ENCODE measurements at places on chromosomes 11 and 22. TPM values are rescaled to one million over a fixed set of nuclear protein-coding genes. Genes with fewer than 3 reads are reported as not detected.
A peak's percentile ranks its signal among the peaks of the same experiment; 100 is the strongest.

DNA sequence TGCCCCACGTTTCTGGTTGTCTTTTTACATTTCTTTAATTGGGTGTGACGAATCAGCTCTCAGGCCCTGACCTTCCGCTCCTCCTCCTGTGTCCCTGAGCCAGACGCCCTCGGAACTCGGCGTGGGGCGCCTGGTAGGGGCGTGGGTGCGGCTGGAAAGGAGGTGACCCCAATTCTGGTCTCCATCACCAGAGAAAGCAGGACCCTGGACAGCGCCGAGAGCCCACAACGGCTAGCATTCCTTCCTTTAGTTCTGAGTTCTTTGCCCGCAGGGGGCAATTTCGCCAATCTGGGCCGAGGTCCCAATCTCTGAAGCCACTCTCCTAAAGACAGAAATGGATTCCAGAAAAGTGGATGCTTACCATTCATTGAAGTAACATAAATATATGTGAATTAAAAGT is 11.7 kb upstream of the RBMXL2 start:
- no peaks in the 10 kb centered on the region for H3K27me3 ChIP-seq
- no peaks in the 10 kb centered on the region for H3K4me1 ChIP-seq
- no peaks in the 10 kb centered on the region for H3K36me3 ChIP-seq
- no peak overlapping the region for H3K4me3 ChIP-seq
- no peak overlapping the region for H3K27ac ChIP-seq
- DNase-seq, result no peak

DNA sequence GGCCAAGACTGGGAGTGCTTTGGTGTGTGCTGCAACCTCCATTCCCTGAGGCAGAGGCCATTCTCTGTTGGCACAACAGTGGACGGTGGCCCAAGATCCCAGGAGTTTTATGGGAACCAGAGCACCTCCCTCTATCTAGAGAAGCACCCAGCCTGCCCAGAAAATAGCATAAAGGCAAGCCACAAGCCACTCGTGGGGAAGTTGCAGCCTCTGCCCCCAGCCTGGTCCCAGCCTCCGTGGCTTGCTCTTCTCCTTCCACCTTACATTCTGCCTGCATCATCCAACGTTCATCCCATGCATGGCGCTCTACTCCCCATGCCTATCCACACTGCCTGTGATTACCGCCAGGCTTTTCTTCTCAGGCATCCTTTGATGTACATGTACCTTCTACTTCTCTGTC is 15.8 kb downstream of the IL17RA start:
- no peak overlapping the region for H3K4me3 ChIP-seq
- no peaks in the 10 kb centered on the region for H3K27me3 ChIP-seq
- H3K27ac ChIP-seq, result peak overlapping the region; percentile 27
- no peak for DNase-seq
- H3K4me1 ChIP-seq, result peaks cover 70% of the 10 kb centered on the region
- peaks cover 53% of the 10 kb centered on the region for H3K36me3 ChIP-seq

GRCh38 chr11:27646051-27646818 is 54.0 kb downstream of the BDNF start:
- no peaks in the 10 kb centered on the region for H3K4me1 ChIP-seq
- no peak overlapping the region for H3K4me3 ChIP-seq
- no peak overlapping the region for H3K27ac ChIP-seq
- DNase-seq, result no peak

DNA sequence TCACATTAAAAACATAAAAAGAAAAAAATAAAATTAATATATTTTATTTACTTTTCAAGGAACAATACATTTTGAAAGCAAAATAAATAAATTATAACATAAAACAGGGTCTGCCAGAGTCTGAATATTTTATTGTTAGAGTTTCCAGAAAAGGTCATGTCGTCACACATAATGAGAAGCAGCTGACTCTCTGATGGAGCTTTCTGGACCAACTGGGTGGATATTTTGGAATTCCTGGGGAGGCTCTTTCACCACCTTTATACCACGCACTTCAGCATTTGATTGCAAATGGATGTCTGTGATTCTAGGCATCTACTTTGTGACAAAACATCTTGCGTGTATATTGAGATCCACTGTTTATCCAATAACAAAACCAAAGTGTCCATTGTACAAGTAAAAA is 455.0 kb upstream of the CCDC179 start:
- H3K36me3 ChIP-seq, result no peaks in the 10 kb centered on the region
- H3K27me3 ChIP-seq, result no peaks in the 10 kb centered on the region
- H3K27ac ChIP-seq, result no peak overlapping the region

GRCh38 chr11:8111636-8112035 is 30.6 kb downstream of the TUB start:
- H3K27me3 ChIP-seq, result no peaks in the 10 kb centered on the region
- no peak for DNase-seq
- no peak overlapping the region for H3K4me3 ChIP-seq
- H3K4me1 ChIP-seq, result no peaks in the 10 kb centered on the region
- no peak overlapping the region for H3K27ac ChIP-seq
- peaks cover 35% of the 10 kb centered on the region for H3K36me3 ChIP-seq

GRCh38 chr22:37310075-37310606 is 27.8 kb downstream of the CYTH4 start:
- H3K36me3 ChIP-seq, result peaks cover 18% of the 10 kb centered on the region
- peak overlapping the region; percentile 98 for H3K27ac ChIP-seq
- no peak for DNase-seq
- no peaks in the 10 kb centered on the region for H3K27me3 ChIP-seq

- H3K36me3 ChIP-seq, result no peaks in the 10 kb centered on the region
- DNase-seq, result peak; percentile 62
- peak overlapping the region; percentile 51 for H3K4me3 ChIP-seq
- H3K4me1 ChIP-seq, result peaks cover 45% of the 10 kb centered on the region
- peak overlapping the region; percentile 96 for H3K27ac ChIP-seq
Observed at GRCh38 chr11:128610721-128611617, 23.6 kb upstream of the ETS1 start.

EMID1 gene
- not detected for total RNA-seq

XKR3 gene
- total RNA-seq, result not detected
